AG04450 (cell line): ENCODE measurements at places on chromosomes 12 and 14.
A peak's percentile ranks its signal among the peaks of the same experiment; 100 is the strongest.

DNA sequence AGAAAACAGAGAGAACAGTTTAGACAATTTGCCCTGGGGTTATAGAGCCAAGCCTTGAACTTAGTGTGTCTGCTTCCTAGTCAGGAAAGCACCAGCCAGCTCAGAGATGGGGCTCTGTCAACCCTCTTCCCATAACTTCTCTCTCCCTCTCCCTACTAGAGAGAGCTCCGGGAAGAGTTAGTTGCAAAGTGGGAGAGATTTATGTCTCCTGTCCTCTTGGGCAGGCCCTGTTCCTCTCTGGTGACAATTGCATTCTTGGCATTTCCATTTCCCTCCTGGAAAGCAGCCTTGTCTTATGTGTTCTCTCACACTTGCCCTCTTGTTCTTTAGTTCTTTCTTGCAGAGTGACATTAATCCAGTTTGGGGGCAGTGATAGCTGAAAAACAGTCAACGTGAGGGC lies 42.1 kb upstream of the TUNAR start:
- DNase-seq, result no peak

- DNase-seq, result no peak
Measured at GRCh38 chr12:71162832-71163763, 5.3 kb upstream of the TSPAN8 start.

DNA sequence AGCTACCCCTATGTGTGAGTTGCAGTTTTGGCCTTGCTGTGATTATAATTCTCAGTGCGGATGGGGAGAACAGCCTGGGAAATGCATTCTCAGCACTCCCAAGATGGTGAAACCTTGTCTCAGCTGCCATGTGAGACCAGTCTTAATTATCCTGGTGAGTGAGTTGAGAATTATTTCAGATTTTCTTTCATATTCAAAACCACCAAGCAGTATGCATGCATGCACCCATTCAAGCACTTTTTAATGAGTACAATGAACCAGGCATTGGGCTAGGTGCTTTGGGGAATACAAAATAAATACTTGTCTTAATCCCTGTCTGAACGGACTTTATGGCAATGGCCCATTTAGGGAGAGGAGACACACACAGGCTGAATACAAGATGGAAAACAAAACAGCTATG lies 94.7 kb downstream of the PTPN11 start:
- no peak for DNase-seq

GRCh38 chr12:115838952-115839351 lies 438.5 kb downstream of the MED13L start:
- DNase-seq, result no peak

- DNase-seq, result peak; percentile 81
Measured at GRCh38 chr14:68682166-68683103, 110.4 kb downstream of the ZFP36L1 start.

GRCh38 chr12:24731596-24731995 lies 217.3 kb downstream of the BCAT1 start:
- DNase-seq, result no peak

DNA sequence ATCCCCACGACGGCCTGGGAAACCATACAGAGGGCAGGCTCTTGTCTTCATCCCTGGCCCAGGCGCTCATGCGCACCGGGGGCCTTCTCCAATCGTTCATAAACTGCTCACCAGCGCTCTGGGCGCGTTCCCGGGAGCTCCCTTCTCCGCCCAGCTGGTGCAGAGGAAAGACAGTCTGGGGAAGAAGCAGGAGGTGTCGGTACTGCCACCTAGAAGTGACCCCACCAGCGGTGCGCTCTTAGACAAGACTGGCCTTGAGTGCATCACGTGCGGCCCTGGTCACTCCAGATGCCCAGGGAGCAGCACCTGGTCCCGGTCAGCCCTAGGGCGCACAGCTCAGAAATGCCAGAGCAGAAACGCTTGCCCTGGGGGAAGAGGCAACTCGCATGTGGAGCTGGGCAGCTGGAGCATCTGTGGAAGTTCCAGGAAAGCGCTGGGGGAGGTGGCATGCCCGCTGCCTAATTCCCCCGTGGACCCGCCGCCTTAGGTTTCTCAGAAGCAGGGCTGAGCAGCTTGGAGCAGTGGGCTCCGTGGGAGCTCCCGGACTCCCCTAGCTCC lies 2.5 kb downstream of the GSC start:
- DNase-seq, result no peak

DNA sequence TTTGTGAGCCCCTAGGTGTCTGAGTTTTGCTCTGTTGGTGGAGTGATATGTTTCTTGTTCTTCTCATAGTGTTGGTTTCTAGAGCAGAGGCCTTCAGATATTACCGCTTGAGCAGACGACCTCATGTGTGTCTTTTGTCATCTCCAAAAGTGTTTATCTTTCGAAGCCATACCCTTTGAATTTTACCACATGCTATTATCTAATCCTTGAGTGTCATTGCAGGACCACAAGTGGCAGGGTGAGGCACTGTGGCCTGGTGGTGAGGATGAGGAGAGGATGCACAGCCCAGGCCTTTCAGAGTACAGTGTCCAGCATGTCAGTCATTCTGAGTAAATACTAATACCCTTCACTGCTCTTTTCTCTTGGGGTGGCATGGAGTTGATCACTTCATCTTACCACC lies 57.2 kb upstream of the CISTR start:
- DNase-seq, result no peak

- no peak for DNase-seq
Measured at GRCh38 chr12:72995616-72996015, 723.4 kb downstream of the TRHDE start.

- no peak for DNase-seq
Measured at GRCh38 chr14:44609201-44609600, 102.1 kb upstream of the FSCB start.

- DNase-seq, result no peak
Measured at GRCh38 chr12:77294016-77294415, 228.6 kb upstream of the E2F7 start.
